ENCODE measurements at places on chromosomes 3 and 15. TPM values are rescaled to one million over a fixed set of nuclear protein-coding genes. Genes with fewer than 3 reads are reported as not detected.
A peak's percentile ranks its signal among the peaks of the same experiment; 100 is the strongest.

CLDN16 gene
- polyA plus RNA-seq, result 0.11 TPM

SEMA3F gene
- 14.6 TPM for polyA plus RNA-seq

DENND4A gene
- polyA plus RNA-seq, result 14.0 TPM

DUOX2 gene
- 2.2 TPM for polyA plus RNA-seq

GABRG3 gene
- not detected for polyA plus RNA-seq

DNA sequence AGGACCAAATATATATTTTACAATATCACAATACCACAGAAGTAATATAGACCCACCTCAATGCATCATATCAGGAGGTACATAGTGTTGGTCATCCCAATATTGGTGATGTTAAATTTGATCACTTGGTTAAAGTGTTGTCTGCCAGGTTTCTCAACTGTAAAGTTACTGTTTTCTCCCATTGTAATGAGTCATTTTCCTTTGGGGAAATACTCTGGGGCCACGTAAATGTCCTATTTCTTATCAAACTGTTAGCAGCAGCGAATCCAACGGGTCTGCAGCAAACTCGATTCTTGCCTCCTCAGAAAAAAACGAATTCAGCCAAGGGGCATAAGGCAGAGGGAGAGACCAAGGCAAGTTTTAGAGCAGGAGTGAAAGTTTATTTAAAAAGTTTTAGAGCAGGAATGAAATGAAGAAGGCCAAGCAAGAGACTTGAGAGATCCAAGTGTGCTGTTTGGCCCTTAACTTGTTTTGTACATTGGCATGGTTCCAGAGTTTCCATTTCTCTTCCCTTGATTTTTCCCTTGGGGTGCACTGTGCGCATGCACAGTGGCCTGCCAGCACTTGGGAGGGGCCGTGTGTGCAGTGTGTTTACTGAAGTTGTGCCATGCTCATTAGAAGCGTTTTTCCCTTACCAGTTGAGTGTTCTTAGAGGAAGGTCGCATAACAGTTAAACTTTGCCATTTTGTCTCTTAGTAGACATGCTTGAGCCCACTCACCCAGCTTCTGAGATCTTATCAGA, 512.5 kb downstream of the AGBL1 start:
- DNase-seq, result peak; percentile 68

DNA sequence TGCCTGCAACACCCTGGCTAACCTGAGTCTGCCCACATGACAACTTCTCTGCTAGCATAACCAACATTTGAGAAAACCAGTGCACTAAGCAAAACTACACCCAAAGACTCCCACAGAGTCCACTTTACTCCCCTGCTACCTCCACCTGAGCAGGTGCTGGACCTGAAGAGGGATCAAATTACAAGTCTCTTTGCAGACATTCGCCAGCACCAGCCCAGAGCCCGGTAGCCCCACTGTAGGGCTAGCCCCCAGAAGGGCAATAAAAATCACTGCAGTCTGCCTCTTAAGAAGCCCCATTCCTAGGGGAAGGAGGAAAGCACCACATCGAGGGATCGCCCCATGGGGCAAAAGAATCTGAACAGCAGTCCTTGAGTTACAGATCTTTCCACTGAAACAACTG, 472.2 kb downstream of the GRM7 start:
- no peak for DNase-seq

DNA sequence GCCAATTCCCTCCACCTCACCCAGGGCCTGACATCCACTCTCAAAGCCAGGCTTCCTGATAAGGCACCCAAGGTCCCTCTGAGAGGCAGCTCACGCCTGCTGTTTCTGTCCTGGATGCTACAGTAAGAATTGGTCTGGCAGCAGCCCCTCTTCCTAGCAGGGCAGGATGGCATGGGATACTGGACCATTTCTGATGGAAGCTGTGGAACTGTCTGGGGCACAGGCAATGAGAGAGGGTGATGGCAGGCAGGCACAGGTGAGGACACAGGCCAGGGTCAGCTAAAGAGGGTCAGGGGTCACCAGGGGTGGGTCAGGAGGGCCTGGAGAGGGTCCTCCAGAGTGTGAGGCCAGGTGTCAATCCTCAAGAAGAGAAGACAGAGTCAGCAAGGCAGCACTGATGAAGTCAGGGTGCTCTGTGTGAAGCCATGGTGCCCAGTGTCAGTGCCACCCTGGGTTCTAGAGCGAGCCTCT, 41.9 kb upstream of the SLC41A3 start:
- DNase-seq, result no peak

DNA sequence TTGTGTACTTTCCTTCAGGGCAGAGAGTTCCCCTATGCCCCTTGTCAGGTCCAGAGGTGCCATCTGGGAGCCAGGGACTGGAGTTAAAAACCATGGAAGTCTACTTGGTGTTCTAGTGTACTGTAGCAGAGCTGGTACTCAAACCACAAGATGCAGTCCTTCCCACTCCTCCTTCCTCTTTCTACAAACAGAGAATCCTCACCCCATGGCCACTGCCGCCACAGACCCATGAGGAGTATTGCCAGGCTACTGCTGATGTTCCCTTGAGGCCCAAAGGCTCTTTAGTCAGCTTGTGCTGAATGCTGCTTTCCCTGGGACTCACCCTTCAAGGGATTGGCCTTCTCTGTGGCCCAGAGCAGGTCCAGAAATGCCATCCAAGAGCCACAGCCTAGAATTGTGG, 229.2 kb upstream of the ZPLD1 start:
- DNase-seq, result no peak

GRCh38 chr3:183252118-183252782, 803 bp upstream of the B3GNT5 start:
- no peak for DNase-seq

GRCh38 chr3:154642145-154642544, 212.2 kb upstream of the GPR149 start:
- no peak for DNase-seq

- no peak for DNase-seq
Observed at GRCh38 chr15:72281713-72282112, 9.4 kb upstream of the PARP6 start.

DNA sequence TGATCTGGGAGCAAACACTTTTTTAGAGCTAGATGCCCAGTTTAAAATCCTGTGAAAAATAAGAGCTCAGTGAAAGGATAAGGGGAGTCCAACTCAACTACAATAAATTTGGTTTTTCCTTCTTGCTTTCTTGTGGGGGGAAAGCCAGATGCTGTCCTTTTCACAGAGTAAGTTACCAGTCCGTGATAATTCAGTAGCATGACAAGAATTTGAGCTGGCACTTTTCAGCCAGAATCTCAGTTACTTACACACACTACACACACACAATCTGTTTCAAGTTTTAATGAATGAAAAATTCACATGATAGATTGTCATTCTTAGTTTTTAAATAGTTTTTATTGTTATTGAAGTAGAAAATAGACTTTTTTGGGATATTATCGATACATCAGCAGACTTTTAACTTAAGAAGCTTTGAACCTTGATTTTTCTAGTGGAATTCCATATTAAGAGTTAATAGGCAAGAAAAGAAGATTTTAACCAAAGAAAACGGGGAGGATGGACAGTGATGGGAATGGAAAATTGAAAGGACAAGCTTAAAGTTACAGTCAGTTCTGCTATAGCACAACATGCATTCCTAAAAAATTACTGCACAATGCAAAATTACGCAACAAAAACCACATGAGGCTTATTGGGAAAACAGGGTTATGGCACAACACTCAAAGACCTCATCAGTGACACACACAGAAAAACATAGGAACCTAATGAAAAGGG, 47.0 kb downstream of the PSMD6 start:
- peak; percentile 51 for DNase-seq

DNA sequence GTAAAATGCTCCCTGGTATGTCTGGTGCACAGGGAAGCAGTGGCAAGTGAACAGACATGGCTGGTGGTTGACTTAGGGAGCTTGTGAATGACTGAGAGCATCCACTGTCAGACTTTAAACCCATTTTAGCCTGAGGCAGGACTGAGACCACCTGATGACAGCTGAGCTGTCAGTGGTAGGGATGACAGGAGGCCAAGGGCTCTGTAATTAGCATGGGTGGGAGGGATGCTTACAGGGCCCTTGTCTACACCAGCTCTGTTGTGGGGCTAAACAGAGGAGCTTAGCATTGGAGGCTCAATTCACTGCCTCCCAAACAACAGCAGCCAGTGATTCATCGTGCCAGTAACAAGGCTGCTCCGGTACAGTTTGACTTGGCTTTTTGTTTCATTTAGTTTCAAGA, 169.4 kb downstream of the CHST2 start:
- no peak for DNase-seq

GRCh38 chr3:162029736-162030135, 533.1 kb downstream of the OTOL1 start:
- DNase-seq, result peak; percentile 86
